Stimulated activated CD8-positive, alpha-beta memory T cell treated with anti-CD3 and anti-CD28 coated beads, Interleukin-12 subunit alpha, Interleukin-12 subunit beta, amount 100 ng/mL, for 4 hours (primary cell): ENCODE measurements at places on chromosomes 2 and 18.

- DNase-seq: no peak
These were observed at the start of gene FAM228A for GRCh38 chr2:24174851-24175277. FAM228A (plus strand) TSS chr2:24175053; CDS start chr2:24175481, 428 bp downstream.

- no peak for DNase-seq
These were observed at the start of gene PTPRN for GRCh38 chr2:219309278-219309677. PTPRN (minus strand) TSS chr2:219309401; CDS start chr2:219309332, 69 bp downstream.

- no peak for DNase-seq
These were observed 91.3 kb downstream of the NOL10 start for GRCh38 chr2:10598501-10598900.

GRCh38 chr2:109124982-109125592, 3.9 kb upstream of the SH3RF3 start:
- no peak for DNase-seq

DNA sequence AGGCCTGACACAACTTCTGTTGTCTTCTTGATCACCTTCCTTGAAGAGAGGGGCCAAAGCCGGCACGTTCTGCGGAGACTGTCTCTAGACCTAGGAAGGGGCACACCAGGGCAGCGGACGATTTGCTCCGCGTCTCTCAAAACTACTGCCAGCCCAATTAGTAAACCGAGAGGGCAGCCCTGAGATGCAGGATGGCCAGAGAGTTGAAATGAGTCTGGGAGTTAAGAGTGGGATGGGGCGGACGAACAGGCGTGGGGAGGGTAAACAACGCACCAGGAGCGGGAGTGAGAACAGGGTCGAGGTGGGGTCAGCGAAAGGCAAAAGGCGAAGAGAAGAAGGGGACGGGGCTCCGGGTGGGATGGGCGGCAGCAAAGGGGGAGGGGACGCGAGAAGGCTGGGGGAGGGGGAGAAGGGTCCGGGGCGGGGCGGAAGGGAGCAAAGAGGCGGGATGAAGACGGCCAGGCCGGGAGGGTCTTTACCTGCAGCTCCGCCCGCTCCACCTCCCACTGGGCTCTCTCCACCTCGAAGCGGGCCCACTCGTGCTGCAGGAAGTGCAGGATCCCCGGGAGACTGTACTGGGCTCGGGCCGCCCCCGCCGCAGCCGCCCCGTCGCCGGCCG, 476 bp downstream of the STRN start:
- DNase-seq: no peak

DNA sequence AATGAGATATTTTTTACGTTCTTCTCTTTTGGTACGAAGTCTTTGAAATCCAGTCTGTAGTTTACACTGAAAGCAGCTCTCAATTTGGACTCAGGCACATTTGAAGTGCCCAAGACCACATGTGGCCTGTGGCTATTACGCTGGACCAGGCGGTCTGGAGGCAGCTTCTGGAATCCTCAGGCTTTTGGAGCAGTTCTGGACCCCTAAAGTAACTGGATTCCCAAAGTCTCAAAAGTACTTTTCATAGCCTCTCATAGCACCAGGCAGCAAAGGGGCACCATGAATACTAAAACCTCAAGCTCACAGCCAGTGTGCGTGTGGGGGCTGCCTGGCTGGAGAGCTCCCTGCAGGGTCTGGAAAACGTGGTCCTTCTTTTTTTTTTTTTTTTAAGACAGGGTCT, 119.0 kb downstream of the SMAD7 start:
- DNase-seq: no peak

DNA sequence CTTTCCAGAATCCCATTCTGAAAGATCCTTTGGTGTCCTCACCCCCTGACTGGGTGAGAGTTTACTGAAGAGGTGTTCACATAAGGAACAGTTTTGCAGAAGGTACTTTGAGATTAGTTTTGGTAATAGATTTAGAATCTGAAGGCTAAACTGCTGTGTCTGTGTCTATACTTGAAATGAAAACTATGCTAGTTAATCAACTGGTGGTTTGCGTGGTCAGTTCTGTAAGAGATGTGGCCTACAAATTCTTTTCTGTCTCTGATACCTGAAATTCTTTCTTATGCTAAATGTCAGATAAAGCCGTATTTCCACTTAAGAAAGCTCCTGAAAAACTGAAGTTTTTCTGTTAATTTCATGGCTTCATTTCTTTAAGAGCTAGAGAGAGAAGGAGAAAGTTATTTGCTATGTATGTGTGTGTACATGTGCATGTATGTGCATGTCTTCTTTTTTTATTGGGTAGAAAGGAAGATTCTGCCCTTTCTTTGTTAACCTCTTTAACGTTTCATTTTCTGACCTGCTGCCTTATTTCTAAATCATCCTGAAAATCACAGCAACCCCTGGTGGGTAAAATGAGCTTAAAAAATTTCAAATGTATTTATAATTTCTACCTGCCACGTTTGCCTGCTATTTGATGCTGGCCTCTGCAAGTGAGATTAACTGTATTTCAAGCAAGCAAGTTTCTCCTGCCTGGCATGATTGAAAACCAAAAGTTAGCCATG, 552.0 kb upstream of the NRP2 start:
- DNase-seq: no peak

GRCh38 chr2:152523091-152523490, 188.1 kb downstream of the FMNL2 start:
- DNase-seq: no peak

DNA sequence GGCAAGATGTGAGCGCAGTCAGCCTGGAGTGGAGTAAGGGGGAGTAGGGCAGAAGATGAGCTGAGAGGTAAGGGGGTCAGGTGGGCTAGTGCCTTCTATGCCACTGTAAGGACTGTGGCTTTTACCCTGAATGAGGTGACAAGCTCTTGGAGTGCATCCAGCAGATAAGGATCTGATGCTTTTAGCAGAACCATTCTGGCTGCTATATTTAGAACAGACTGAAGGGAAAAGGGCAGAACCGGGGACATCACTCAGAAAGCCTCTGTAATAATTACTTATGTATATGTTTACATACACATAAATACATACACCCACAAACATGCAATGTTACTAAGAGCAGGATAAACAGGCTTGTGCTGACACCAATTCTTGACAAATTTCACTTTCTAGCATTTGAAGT, 124.8 kb downstream of the DTNB start:
- DNase-seq: no peak

- DNase-seq: no peak
These were observed 85.5 kb downstream of the AGPS start for GRCh38 chr2:177478029-177478428.
